ENCODE measurements at places on chromosomes 12 and 14. TPM values are rescaled to one million over a fixed set of nuclear protein-coding genes. Genes with fewer than 3 reads are reported as not detected.

DNA sequence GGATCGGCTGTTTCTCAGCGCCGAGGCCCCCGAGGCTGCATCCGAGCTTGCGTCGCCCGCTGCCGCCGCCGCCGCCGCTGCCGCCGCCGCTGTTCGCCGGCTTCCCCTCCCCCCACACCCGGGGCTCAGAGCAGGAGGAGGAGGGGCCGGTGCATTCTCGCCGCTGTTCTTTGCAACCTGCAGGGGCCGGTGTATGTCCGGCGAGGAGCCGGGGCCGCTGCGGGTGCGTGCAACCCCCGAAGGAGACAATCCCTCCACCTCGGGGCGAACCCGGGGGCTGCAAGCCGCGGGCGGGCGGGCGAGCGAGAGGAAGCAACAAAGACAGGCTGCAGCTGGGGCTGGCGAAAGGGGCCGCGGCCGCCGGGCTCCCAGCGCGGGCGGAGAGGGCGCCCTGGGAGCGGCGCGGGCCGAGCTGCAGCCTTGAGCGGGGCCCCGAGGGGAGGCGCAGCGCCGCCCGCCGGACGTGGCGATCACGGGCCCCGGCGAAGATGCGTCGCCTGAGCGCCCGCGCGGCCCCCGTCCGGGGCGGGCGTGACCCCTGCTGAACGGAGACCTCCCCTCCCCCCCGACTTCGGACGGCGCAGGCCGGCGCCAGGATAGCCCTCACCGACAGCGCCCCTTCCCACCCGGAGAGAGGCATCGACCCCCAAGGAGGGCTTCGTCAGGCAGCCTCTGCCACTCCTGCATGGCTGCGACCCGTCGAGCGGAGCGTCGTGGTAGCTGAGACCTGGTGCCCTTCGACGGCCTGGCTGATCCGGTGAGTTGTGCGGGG is 702 bp downstream of the FAM222A start:
- no peak for DNase-seq

DNA sequence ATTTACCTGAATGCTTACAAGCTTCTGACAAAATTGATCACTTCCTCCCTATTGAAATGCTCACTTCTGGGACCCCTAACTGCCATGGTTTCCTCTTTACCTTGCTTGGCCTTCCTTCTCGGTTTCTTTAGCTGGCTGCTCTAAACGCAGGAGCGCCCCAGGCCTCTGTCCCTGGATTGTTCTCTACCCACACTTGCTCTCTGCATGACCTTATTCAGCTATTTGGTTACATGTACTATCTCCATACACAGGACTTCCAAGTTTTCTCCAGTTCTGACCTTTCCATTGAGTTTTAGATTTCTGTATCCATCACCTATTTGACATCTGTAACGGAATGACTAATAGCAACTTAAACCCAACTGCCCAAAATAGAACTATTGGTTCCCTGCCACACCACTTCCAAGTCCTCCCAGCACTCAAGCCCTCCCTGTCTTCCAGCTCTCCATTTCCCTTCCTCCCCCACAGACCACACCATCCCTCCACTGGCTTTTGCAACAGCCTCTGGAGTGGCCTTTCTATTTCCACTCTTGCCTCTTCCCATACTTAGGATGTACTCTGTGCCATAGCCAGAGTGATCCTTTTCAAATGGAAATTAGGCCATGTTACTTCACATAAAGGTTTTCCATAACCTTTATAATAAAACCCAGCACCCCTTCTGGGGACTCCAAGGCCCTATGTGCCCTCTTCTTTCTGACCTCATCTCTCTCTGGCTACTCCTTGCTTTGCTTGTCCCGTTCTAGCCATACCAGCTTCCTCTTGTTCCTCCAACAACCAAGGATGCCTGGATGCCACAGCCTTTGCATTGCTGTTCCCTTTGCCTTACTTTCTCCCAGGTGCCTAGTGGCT is 202.2 kb downstream of the AEBP2 start:
- no peak for DNase-seq

DNA sequence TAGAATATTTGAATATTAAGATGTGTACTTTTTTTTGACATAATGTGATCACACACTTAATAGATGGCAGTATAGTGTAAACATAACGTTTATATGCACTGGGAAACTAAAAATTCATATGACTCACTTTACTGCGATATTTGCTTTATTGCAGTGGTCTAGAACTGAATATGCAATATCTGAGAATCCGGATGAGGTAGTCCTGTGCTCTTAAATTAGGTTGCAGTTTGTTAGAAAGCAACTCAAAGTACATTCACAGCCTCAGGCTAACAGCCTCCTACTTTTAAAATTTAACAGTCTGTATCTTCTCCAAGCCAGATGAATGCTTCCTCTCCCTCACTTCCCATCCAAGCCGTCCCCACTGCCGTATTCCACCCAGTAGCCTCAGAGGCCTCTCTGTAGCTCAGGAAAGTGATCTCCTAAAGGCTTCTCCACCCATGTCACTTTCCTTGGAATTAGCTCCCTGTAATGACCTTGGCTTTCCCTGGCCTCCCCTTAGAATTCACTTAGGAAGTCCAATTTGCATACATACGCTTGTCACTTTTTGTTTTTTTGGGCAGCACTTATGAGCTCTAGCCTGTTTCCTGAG is 43.7 kb downstream of the TESPA1 start:
- DNase-seq, result no peak

DNA sequence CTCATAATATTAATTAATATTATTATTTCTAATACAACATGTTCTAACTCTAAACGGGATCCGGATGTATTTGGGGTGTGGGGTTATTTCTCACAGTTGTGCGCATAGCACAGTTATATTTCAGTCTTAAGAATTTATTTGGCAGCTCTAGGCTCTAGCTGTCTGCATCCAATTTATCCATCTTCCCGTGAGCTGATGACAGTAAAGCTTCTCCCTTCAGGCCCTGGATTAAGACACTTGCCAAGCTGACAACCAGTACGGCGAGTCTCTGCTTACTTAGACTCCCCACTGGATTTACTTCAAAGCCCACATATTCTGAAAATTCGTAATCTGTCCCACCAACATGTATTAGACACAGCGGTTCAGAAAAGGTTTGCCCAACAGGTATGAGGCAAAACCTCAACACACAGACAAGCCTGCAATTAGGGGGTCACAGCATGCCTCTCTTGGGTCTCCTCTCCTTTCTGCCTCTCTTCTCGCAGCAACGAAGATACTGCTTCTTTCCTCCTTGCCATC is 232.9 kb upstream of the TMTC1 start:
- DNase-seq, result no peak

DNA sequence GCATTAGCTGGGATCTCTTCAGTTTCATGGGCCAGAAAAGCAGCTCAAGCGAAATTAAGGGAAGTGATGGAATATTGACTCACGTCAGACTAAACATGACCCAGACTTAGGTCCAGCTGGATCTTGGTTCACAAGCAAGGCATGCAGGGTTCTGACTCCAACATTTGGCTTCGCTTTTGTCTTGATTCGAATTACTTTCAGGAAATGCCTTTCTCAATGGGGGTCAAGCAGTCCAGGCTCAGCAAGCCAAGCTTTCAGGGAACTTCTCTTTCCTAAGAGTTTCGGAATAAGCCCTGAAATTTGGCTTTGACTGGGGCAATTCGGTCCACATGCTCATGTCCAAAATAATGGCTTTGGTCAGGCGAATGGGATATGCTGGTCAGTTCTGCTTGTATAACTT is 678.7 kb upstream of the TMEM132C start:
- DNase-seq, result peak; percentile 16

CMTM5 gene
- not detected for total RNA-seq

LRRK2 gene
- 0.63 TPM for total RNA-seq

Measured in kidney epithelial cell (primary cell).